Activated T-helper 9 cell treated with anti-CD3 and anti-CD28 coated beads, Interleukin-2, amount 50 U/mL, for 16 hours (primary cell): ENCODE measurements at places on chromosomes 5 and 9.
A peak's percentile ranks its signal among the peaks of the same experiment; 100 is the strongest.

GRCh38 chr5:73663860-73664240 lies 37.9 kb downstream of the ARHGEF28 start:
- DNase-seq = no peak

DNA sequence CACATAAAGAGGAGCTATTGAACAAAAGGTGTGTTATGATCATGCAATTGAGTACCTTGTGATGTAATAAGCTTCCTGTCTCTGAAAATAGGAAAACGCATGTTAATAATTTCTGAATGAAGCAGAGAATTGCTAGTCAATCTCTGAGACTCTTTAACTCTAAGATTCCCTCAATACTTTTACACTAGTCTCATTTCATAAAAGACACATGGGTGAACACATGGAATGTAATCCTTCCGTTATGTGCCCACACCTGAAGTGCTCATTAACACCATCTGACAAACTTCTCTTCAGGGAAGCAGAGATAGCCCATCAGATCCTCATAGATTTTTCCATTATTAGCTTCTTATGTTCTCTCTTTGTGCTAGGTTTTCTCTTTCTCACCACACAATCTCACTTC lies 182.4 kb downstream of the TLR4 start:
- no peak for DNase-seq

GRCh38 chr5:143874312-143874711 lies 62.4 kb downstream of the HMHB1 start:
- no peak for DNase-seq

DNA sequence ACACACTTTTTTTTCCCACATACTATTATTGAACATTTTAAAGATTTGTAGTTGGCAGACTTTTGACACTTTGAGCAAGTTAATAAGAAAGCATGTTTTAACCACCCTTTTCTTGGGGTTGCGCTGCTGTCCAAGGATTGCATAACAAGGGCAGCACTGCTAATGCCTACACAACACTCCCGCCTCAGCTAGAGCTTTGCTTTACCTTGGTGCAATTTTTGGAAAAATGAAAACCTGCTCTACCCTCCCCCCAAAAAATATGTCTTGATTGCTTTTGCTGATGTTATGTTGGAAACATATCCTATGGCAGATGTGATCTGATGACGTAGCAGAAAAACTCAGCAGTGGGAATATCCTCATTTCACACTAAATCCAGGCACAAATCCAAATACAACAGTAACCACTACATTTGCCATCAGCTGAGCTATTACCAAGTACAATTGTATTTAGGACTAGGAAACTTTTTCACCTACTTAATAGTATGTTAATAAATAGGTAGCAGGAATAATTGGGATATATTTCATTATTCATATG lies 51.5 kb downstream of the UBE2R2 start:
- no peak for DNase-seq

DNA sequence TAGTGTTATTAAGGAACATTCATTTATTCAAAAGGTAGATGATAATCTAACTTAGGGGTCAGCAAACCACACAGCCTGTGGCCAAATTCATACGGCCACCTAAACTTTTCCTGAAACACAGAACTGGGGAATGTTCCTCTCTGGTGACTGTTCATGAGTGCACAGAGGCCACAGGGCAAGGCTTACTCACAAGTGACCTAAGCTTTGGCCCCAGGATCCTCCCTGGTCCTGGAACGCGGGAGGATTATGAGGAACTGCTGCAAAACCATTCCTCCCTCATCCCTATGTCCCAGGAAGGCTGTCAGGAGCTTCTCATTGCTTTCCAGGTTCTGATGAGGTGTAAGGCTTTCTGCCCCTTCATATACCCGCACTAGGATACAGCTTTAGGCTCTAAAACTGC lies 397.6 kb downstream of the SEMA5A start:
- no peak for DNase-seq

DNA sequence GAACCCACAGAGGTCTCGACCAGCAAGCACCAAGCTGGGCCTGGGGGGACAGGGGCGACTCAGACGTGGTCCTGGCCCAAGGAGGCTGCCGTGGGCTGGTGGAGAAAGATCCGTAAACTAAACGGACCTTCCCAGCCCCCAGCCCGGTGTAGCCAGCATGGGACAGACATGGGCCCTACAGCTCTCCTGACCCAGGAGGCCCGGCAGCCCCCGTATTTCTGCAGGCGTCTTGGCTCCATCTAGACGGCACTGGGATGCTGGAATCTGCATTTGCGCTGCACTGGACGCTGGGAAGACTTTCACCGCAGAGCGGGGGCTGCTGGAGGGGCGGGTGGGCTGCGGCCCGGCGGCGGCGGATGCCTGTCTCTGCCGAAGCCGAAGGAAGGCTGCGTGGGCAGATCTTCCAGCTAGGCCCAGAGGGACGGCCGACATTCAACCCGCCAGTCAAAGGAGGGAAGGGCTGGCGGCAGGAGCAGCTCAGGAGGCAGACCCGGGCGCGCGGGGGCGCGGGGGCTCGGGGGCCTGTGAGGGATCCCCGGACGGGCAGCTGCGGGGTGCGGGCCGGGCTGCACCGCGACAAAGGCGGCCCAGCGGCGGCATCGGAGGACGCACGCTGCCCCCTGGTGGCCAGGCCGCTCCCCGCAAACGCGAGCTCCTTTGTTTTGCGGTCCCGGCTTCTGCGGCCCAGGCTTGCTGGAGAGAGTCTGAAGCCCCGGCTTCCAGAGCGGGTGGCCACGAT lies 266.2 kb downstream of the NSG2 start:
- DNase-seq = peak; percentile 15

GRCh38 chr5:2482778-2483177 lies 268.7 kb downstream of the IRX2 start:
- no peak for DNase-seq

GRCh38 chr5:53480416-53481158 lies at the start of gene FST:
FST (plus strand) TSS chr5:53480629; CDS start chr5:53480792, 163 bp downstream.
- DNase-seq = no peak

DNA sequence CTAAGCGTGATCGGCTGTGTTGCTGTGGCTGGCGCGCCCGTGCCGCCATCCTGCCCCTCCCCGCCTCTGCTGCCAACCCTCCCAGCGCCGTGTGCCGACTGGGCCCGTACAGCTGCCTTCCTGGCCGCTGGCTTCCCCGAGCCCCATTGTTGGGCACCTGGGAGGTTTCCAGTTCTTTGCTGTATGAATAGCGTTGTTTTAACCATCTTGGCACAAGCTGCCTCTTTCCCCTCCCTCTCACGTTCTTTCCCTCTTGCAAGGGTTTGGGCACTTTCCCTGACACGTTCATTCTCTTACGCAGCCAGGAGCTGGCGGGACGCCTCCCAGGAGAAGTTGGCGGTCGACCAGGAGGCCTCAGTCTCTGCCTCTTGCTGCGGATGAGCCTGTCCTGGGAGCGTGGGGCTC lies 43.1 kb upstream of the RXRA start:
- DNase-seq = no peak

GRCh38 chr5:94746731-94747124 lies 128.3 kb downstream of the SLF1 start:
- no peak for DNase-seq

GRCh38 chr5:97009921-97010320 lies 74.0 kb downstream of the LNPEP start:
- DNase-seq = no peak

DNA sequence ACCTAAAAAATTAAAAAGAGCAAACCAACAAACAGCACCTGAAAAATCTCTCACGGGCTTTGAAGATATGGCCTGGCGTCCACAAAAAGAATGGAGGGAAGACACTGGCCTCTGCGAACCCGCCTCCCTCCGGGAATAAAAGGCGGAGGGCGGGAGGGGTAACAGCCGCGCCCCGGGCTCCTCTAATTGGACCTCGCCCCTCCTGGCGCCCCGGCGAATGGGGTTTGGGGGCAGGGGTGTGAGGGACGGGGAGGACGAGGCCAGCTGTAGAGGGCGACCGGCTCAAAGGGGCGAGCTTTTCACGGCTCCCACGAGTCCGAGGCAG lies 753 bp downstream of the FANCC start:
- no peak for DNase-seq
